Uterus (tissue), 4 donors: ENCODE measurements at places on chromosomes 5 and 9. TPM values are rescaled to one million over a fixed set of nuclear protein-coding genes. Genes with fewer than 3 reads are reported as not detected.

- no peak for DNase-seq
Observed at GRCh38 chr9:98109052-98109451, 10.0 kb downstream of the TRIM14 start.

DNA sequence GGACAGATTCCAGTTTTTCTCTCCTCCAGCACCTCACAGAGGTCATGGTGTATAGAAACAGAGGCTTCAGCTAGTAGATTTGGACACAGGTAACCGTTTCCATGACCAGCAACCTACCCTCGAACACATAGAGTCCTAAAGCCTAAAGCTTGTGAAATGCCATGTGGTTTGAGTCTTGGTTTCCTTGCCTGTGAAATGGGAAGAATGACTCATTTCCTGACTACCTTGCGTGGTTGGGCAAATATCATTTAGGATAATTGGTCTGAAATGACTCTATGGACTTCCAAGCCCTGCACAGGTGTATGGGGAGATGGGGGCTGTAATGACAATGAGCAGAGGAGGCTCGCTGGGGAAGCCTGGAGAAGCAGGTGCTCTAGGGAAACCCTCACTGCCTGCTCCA, 134.6 kb downstream of the TTLL11 start:
- no peak for DNase-seq

DNA sequence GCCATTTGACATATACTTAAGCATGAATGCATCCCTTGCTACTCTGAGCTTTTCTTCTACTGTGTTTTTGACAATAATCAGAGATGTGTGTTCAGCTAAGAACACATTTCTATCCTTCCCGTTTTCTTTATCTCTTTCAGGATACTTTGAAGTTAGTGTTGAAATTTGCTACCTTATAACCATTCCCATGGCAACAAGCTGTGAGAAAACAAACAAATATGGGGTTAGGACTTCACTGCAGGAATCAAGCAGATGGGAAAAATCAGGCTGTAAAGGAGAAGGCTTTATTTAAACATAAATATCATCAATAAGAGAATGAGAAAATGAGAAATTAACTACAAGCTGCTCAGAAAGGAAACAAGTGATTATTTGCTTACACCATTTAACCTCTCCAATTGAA, 35.2 kb downstream of the ZCCHC9 start:
- no peak for DNase-seq

- no peak for DNase-seq
Observed at GRCh38 chr5:76490960-76491359, 87.9 kb downstream of the IQGAP2 start.

GRCh38 chr9:13915591-13916301, 398.2 kb downstream of the NFIB start:
- DNase-seq: no peak

GRCh38 chr5:14309878-14310531, 166.9 kb downstream of the TRIO start:
- no peak for DNase-seq

GRCh38 chr5:74174366-74174765, 466.2 kb downstream of the ENC1 start:
- no peak for DNase-seq

GRCh38 chr5:59328709-59329296, 564.7 kb downstream of the PDE4D start:
- no peak for DNase-seq

GRCh38 chr9:82466616-82467260, 478.2 kb downstream of the SPATA31D1 start:
- DNase-seq: no peak

DNA sequence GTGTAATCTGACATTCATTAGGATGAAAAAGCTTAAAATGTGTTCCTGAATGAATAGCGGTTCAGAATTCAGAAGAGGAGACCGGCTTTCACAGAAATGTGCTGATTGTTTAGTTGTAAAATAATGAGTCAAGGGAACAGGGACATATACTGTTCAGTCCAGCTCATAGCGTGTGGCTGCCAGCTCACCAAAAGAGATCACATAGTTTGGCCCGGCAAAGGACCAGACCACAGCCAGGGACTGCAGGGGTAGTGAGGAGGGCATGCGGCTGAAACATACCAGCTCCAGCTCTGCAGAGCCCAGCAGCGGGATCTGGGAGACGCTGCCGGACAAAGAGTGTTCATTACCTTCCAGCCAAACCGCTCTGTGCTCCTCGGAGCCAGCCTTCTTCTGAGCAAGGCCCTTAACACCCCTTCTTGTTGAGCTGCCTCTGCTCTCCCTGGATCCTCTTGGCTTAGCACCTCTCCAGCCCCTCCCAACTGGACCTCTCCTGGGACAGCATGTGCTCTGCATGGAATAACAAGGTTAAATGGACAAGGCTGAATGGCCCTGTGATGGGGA, 116.8 kb upstream of the CNTLN start:
- no peak for DNase-seq

GRCh38 chr9:94945197-94946144, 219.0 kb downstream of the AOPEP start:
- DNase-seq: peak; percentile 84

Gene SPATA31C1
- total RNA-seq: 0.21 TPM

Gene PFN3
- total RNA-seq: not detected

Gene LEAP2
- 0.88 TPM for total RNA-seq

Gene PKD2L2
- total RNA-seq: not detected

Gene ADAMTS6
- total RNA-seq: 4.9 TPM

Gene F12
- total RNA-seq: not detected
